AG10803 (cell line): ENCODE measurements at places on chromosomes 1 and 21.

DNA sequence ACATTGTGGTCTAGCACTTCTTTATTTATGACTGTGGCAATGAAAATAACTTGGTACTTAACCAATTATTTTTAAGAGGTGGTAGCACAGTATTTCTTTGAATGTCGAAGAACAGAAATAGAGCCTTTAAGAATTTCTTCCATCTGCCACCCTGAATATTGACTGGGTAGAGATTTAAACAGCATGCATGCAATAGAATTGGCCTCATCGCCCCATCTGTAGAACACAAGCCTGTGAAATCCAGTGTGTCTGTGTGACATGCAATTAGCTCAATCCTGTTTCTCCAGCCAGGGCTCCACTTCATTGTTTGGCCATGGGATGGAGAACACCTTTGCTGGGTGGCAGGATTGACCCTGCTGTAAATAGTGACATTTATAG lies 17.1 kb upstream of the KLHDC8A start:
- no peak for DNase-seq

DNA sequence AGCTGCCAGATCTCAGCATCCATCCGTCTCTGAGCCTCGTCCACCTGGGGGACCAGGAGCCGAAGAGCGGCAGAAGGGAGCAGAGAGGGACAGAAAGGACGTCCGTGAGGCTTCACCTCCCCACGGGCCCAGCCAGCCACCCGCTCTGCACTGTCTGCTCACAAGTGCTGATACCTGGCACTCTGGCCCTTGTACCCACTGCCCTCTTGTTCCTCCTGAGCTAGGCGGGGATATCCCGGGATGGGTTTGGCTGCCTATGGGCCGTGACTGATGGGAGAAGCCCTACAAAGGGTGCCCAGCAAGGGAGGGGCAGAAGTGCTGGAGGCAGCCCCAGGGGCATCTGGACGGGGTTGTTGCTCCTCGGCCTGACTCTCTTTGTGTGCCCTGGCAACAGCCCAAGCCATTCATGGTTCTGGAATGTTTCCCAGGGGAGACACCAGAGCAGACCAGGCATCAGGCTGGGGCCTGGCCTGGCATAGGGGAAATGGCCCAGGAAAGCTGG lies 57.6 kb downstream of the LDLRAD2 start:
- DNase-seq = peak; percentile 91

DNA sequence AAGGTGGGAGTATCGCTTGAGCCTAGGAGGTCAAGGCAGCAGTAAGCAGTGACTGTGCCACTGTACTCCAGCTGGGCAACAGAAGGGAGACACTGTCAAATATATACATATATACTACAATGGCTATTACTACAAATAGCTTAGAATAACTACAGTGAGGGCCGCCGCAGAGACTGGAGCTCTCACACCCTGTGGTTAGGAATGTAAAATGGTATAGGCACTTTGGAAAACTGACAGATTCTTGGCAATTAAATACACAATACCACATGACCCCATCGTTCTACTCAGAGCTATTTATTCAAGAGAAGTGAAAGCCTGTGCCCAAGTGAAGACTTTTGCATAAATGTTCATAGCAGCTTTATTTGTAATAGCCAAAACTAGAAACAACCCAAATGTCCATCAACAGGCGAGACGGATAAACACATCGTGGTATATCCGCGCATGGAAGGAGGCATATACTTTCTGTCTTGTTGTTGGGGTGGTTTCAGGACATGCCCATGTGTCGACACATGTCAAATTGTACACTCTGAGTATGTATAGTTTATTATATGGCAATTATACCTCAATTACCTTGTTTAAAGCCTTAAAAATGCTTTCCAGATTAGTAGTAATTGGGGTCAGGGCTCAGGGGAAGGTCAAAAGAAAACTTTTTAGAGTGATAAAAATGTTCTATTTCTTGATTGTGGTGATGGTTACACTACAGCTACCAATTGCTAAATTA lies 123.4 kb downstream of the RIPK4 start:
- no peak for DNase-seq

GRCh38 chr1:121516234-121516967 lies 331.6 kb downstream of the SRGAP2C start:
- no peak for DNase-seq

DNA sequence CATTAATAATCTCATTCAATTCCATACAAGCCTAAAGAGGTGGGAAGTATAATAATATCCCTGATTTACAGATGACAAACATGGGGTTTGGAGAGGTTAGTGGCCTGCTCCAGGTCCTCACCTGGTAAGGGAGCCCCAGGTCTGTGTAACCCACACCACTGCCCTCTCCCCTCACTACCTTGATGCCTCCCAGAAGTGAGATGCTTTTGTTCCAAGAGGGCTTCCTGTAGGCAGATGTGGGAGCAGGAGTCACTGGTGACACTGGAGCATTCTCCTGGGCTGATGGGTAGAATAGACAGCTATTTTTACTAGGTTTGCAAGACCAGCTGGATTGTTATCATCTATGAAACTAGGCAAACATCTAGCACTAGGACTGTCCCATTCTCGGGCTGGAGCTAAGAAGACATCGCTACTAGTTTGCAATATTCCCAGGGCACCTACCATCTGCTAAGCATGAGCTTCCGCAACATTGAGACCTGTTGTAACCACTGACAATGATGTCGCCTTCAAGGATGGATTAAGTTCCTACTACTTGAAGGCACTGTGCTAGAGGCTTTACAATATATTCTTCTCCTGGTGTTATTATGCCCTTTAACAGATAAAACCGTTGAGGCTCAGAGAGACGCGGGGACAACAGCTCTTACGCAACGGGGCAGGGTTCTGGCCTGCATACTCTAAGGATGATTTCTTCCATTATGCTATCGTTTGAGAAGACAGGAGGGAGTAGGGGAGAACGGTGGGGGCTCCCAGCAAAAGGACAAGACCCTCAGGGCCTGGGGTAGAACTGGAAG lies 35.0 kb downstream of the BATF3 start:
- no peak for DNase-seq

DNA sequence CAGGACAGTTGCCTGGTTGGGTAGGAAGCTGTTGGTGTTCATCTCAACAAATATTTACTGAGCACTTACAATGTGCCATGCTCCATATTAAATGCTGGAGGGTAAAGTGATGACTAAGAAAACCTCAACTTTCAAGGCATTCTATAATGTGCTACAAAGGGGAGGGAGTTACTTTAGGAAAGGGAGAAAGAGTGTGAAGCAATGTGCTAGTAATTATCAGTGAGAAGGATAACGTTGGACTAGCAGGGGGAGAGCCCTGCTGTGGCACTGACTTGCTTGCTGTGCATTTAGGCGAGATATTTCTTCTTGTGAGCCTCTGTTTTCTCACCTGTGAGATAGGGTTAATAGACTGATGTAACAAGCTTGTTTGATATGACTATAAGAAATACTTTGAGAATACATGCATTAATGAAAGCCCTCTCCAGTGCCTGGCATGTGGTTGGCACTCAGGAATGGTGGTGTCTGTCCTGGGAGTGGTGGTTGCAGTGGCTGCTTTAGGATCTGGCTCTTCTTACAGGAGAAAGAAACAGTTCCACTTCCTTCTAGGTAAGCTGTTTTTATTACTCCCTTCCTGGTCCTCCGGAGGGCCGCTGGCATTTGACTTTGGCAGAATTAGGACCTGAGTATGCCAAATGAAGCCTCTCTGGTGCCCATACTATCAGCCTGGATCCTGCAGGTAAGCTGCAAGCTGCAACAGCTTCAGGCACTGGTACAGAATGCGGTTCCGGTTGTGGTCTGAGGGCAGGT lies 111.1 kb upstream of the COA6 start:
- no peak for DNase-seq

GRCh38 chr1:903305-903704 lies 20.4 kb upstream of the SAMD11 start:
- no peak for DNase-seq

- no peak for DNase-seq
Measured at GRCh38 chr1:1239227-1239613, 7.2 kb downstream of the B3GALT6 start.

GRCh38 chr1:221356693-221357092 lies 385.2 kb downstream of the DUSP10 start:
- no peak for DNase-seq
